Tongue (tissue), 3 donors: ENCODE measurements at places on chromosomes 3 and 15.

GRCh38 chr15:73346735-73347312, 21.9 kb downstream of the HCN4 start:
- peak; percentile 83 for DNase-seq

GRCh38 chr3:108251265-108251664, 29.0 kb upstream of the IFT57 start:
- DNase-seq: no peak

- DNase-seq: peak; percentile 89
Measured at GRCh38 chr15:48536681-48537091, 108.8 kb downstream of the FBN1 start.

- no peak for DNase-seq
Measured at GRCh38 chr3:194572143-194572789, 61.0 kb downstream of the TMEM44 start.

- DNase-seq: no peak
Measured at GRCh38 chr15:43867096-43867495, 40.3 kb downstream of the WDR76 start.

DNA sequence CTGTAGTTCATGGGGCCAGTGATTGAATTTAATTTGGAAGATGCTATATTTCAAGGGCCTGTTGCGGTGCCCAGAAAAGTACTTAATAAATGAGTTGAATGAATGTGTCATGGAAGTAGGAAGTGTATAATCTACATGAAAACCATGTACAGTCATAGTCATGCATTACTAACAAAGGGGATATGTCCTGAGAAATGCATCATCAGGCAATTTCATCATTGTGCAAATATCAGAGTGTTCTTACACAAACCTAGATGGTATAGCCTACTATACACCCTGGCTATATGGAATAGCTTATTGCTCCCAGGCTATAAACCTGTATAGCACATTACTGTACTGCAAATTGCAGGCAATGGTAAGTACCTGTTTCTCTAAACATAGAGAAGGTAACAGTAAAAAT, 10.7 kb upstream of the MYO5C start:
- no peak for DNase-seq

DNA sequence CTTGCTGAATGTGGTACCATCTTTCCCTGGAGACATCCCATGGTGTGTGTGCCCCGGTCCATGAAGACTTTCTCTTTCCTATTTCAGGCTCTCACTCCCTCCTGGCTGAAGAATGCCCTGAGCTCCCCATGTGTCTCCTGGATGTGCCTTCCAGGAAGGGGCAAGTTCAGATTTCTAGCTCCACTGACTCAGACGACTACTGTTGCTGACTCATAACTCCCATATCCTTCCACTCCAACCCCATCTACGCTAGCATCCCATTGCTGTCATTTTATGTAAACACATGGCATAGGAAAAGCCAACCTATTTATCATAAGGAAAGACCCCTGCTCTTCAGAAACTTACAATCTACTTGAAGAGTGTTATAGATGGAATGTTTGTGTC, 95.0 kb downstream of the ADCY5 start:
- no peak for DNase-seq

DNA sequence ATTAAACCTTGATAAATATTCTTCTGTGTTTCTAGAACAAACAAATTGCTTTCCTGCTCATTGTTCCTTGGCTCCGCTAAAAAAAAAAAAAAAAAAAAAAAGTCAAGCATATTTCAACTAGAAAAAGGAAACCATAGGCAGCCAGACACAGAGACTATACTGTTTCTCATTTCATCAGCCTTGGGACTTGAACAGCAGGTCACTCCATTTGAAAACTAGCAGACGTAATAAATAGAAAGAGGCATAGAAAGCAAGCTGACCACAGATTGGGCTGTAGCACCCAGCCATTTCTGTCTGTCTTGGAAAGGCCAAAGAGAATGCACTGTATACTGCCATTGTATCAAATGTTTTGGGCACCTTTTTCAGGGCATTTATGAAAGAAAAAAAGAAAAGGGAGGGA, 697.1 kb downstream of the NLGN1 start:
- no peak for DNase-seq

GRCh38 chr3:15327941-15328340, 4.4 kb downstream of the SH3BP5 start:
- DNase-seq: peak; percentile 72

DNA sequence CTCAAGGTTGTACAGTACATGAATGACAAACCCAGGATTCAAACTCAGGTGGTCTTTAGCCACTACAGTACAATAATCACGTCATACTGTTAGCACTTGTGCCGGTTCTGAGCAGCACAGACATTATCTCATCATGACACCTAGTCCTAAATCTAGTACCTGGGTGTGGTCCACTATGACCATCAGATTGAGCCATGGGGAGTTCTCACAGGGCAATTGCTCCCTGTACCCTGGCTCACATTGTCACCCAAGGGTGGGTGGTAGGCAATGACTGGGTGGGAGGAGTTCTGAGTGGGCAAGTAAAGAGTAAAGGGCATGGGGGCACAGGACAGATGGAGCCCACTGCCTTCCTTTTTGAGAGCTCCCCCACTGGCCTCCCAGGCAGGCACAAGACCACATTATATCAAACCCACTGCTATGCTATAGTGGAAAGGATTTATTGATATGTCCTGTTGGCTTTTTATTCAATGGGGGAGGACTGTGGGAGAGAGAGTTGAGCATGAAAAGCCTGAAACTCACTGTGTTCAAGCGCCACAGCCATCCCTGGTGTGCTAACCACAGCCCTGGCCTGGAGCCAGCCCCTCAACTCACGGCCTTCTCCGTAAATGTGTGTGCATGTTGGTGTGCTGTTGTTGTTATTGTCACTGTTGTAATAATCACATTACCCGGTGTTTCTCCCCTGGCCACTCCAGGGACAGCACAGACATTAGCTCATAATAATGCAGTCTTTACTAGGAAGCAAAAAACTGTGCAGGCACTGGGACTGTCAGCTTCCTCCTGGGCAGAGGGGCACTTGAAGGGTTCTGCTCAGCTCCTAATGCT, 27.3 kb downstream of the ADCY5 start:
- peak; percentile 59 for DNase-seq

- no peak for DNase-seq
Measured at GRCh38 chr3:9750556-9751411, 1.0 kb downstream of the OGG1 start.

DNA sequence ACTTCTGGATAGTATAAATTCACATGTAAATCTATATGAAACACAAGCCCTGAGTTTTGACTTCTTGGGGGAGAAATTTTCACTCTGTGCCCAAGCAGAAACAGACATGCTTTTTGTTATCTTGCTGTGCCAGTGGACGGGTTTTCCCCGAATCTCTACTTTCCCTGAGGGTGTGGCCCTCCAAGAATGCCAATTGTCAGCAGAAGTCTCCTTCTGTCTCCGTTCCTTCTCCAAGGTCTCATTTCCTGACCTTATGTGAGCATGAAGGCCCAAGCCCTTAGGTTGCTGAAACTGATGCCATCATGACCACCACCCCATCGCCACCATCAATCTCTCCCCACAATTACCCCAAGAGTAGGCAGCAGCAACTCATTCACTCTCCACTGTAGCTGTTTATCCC, 253.8 kb downstream of the XXYLT1 start:
- no peak for DNase-seq

- DNase-seq: no peak
Measured at GRCh38 chr3:194492001-194492400, 5.2 kb upstream of the ATP13A3 start.

- DNase-seq: no peak
Measured at GRCh38 chr3:71547249-71548198, 36.0 kb downstream of the FOXP1 start.

DNA sequence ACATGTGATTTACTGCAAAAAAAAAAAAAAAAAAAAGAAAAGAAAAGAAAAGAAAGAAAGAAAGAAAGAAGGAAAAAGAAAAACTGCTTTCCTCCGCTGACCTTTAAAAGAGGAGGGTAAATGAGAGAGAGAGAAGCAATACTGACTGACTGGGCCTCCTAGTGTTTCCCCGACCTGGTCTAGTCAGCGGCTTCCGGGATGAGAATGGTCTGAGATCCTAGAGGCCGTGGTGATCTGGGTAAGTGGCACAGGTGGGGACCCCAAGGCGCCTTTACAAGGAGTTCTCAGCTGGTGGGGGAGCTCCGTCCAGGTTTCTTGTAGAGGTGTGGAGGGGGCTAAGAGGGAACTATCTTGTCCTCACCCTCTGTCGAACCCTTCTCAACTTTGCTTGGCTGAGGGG, 223.1 kb downstream of the MEIS2 start:
- no peak for DNase-seq

DNA sequence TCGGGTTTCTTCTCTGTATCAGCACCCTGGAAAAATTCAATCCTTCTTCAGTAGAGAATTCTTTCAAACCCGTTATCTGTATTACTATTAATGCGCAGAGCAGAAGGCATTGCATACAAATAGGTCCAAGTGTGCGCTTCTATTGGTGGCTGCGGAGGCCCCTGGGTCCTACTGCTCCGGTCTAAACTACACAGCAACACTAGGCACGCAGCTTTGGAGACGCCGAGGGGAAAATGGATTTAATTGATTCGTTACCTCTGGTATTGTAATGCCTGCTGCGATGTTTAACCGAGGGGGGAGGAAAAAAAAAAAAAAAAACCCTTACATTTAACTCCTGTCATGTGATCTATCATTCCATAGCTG, at the start of gene ROBO1:
Gene ROBO1 (minus strand): TSS at position 94 of the 363 bp plus-strand sequence.
- DNase-seq: peak; percentile 49

- no peak for DNase-seq
Measured at GRCh38 chr3:197545571-197545970, 10.2 kb downstream of the BDH1 start.

- DNase-seq: no peak
Measured at GRCh38 chr3:10292505-10293419, at the start of gene GHRL. Gene GHRL, minus strand, starts transcription at chr3:10292947. Its CDS starts 2,767 bp downstream, at chr3:10290180.

- DNase-seq: peak; percentile 67
Measured at GRCh38 chr3:74273091-74273490, 341.4 kb downstream of the CNTN3 start.

DNA sequence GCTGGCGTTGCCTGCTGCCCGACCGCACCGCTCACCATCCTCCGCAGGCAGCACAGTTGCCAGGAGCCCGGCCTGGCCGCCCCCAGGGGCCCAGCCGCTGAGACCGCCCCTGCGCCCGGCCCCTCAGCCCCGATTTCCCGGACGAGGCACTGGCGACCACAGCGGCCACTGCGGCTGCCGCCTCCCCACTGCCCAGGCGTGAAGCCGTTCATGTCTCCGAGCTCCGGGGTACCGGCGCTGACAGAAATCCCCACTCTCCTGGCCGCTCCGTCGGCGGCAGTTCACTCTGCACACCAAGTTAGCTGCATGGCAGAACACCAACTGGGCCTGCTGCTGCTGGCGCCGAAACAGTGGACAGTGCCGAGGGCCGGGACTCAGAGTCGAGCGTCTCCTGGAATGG, 8.5 kb downstream of the SELENOT start:
- no peak for DNase-seq

GRCh38 chr3:190382082-190382481, 5.9 kb upstream of the CLDN16 start:
- DNase-seq: no peak

GRCh38 chr3:138043266-138044029, 33.5 kb downstream of the CLDN18 start:
- peak; percentile 28 for DNase-seq

- no peak for DNase-seq
Measured at GRCh38 chr3:183230826-183231225, 22.2 kb upstream of the B3GNT5 start.

DNA sequence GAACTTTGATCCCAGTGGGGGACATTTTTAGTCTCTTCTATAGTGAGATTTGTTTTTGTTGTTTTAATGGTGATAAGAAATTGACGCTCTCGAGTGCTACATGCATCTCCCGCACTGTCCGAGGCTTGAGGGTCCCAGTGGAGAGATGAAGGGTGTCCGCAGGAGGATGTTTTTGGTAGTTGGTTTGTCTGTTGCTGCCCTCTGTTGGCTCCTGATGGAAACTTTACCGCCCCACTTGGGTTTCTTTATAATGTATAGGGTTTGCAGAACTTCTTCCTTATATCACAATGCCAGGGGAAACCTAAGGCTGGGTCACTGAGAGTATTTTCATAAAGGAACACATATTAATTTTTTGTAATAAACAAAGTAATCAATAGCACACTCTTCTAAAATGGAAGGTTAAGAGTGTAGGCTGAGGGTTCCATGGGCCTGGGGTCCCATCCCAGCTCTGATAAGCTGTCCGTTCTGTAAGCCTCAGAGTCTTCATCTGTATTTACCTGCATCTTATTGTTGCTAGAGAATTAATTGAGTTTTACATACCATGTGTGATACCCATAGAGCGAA, 185.3 kb upstream of the FEZF2 start:
- peak; percentile 42 for DNase-seq

DNA sequence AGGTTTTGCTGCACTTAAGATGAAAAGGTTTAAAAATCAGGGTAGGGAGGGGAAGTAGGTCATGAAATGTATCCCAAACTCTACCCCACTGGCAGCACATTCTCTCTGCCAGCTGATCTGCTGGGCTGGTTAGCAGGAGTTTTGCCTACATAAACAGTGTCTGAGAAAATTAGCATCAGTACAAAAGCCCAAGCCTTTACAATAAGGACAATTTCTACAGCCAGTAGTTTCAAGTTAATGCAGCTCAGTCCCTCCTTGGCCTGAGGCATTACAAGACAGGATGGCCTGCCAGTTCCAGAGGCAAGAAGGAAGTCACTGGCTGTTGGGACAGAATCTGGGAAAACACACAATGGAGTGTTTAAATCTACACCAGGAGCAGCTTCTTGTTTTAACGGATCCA, 32.8 kb downstream of the NCEH1 start:
- DNase-seq: peak; percentile 19

GRCh38 chr3:78972617-78973301, 795.0 kb downstream of the ROBO1 start:
- no peak for DNase-seq

- no peak for DNase-seq
Measured at GRCh38 chr3:35857004-35857403, 217.7 kb downstream of the ARPP21 start.

DNA sequence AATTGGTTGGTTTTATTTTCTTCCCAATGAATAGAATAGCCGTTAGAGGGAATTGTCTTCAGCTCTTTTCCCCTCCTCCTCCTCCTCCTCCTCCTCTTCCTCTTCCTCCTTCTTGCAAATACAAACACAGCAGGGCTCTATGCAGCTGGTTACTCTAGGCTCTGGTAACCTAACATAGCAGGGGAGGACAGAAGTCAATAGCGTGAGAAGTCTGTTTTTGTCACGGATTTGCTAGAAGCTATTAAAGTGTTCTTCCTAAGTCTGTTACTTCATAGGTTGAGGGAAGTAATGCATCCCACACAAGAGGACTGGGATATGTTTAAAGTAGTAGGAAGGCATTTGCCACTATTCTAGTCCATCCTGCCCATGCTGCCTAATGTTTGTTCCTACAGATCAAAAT, 374.7 kb upstream of the TPRG1 start:
- DNase-seq: no peak

GRCh38 chr3:77096966-77097890, 57.3 kb downstream of the ROBO2 start:
- DNase-seq: no peak

- DNase-seq: no peak
Measured at GRCh38 chr3:65576966-65577365, 461.8 kb downstream of the MAGI1 start.

GRCh38 chr3:122886251-122886650, 91.4 kb downstream of the SLC49A4 start:
- no peak for DNase-seq

GRCh38 chr3:49346797-49347251, 7.0 kb upstream of the USP4 start:
- no peak for DNase-seq

- peak; percentile 87 for DNase-seq
Measured at GRCh38 chr15:65254356-65254755, 32.3 kb downstream of the PARP16 start.

GRCh38 chr15:98986281-98986680, 21.3 kb downstream of the PGPEP1L start:
- DNase-seq: no peak

- DNase-seq: peak; percentile 10
Measured at GRCh38 chr3:148175214-148175613, 522.5 kb upstream of the AGTR1 start.
